Activated CD8-positive, alpha-beta T cell treated with anti-CD3 and anti-CD28 coated beads, Interleukin-2, amount 10 ng/mL, durations not matched to agents 7 days and 5 days (primary cell): ENCODE measurements at places on chromosomes 1 and 21.

DNA sequence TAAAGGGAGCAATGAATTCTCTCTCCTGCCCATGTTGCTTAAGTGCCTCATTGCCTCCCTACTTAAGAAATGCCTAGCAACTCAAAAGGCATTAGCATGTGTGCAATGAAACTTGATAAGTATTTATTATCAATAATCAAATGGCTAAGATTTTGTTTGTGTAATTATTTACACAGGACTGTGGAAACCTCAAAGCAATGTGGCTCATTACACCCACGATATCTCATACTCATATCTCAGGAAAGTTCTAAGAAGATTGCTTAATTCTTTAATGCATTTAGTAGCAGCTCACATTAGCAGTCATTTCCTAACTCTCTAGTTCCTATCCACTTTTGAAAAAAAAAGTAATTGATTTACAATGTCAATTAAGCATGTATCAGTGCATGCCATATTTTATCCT, 253.3 kb downstream of the DUSP10 start:
- no peak for DNase-seq

DNA sequence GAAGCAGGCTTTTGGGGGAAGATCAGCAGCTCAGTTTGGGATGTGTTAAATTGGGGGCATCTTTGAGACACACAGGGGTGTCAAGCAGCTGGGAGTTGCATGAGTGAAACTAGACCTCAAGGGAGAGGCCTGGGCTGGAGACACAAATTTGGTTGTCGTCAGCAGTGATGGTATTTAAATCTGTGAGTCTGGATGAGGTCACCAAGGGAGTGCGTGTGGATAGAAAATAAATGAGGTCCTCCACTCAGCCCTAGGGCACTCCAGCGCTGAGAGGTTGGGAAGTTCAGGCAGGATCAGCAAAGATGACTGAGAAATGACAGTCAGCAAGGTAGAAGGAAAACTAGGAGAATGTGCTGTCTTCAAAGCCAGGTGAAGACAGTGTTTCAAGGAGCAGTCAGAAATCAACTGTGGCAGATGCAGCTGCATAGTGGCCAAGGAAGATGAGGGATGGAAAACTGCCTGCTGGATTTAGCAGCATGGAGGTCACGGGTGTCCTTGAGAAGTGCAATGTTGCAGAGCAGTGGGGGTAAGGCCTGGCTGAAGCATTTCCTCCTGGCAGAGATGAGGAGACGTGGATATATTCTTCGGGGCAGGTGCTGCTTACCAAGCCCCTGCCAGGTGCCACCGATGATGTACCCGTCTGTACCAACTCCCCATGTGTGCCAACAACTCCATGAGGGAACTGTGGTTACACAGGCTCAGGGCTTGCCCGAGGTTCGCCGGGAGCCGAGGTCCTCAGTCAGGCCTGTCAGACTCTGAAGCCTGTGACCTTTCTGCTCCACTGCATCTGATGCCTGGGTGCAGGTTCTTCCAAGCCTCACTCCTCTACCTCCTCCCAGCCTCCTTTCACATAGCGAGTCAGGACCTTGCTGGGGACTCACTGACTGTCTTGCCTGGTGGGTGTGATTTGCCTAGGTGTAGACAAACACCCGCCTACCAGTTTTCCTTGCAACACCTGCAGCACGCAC, 11.3 kb downstream of the MAP7D1 start:
- no peak for DNase-seq

DNA sequence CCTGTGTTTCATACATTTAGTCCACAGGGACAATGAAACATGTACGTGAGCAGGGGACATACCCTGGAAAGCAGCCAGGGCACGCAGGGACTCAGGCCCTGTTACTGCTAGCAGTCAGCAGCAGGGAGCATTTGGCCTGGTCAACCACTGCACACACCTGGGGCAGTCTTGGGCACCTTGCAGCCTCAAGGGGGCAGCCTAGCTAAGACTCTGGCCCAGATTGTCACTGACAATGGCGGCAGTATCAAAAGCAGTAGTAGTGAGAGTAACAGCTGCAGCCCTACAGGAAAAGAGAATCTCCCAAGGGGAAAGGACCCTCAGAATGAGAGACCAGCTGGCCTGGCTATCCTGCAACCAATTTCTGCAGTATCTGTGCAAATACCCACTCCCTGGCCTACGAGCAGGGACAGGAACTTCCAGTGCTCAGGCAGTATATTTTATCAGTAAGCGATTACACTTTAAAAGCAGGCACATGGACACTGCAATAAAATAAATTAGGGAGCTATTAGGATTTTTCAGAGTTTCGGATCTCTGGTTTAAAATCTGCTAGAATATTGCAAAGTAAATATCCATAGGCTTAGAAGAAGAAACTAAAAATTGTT, 475.6 kb downstream of the LTN1 start:
- DNase-seq = peak; percentile 74

- DNase-seq = no peak
Observed at GRCh38 chr1:89974696-89975470, 20.0 kb upstream of the ZNF326 start.

GRCh38 chr1:221878134-221878533, 136.2 kb upstream of the DUSP10 start:
- DNase-seq = no peak

DNA sequence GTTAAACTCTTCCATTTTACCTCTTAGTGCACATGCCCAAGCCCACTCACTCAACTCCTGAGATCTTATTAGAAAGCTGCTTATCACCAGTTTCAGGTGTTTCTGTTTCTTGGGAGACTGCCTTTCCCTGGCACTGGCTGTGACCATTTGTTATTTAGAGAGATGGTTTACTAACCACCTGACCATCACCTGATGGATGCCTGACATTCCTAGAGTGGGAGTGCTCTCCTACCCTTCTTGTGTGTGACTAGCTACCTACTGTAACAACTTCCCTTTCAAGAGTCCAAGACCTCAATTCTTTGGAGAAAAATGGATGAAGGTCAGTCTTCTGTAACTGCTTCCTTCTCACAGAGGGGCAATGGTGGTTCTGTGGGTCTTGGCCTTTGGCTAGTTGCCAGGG, 755.2 kb upstream of the ADAMTS5 start:
- DNase-seq = no peak
